Cerebellar cortex (tissue), 1 donor: ENCODE measurements at places on chromosomes 12 and 14.

GRCh38 chr14:50917449-50917848 lies 26.8 kb downstream of the PYGL start:
- DNase-seq, result no peak

DNA sequence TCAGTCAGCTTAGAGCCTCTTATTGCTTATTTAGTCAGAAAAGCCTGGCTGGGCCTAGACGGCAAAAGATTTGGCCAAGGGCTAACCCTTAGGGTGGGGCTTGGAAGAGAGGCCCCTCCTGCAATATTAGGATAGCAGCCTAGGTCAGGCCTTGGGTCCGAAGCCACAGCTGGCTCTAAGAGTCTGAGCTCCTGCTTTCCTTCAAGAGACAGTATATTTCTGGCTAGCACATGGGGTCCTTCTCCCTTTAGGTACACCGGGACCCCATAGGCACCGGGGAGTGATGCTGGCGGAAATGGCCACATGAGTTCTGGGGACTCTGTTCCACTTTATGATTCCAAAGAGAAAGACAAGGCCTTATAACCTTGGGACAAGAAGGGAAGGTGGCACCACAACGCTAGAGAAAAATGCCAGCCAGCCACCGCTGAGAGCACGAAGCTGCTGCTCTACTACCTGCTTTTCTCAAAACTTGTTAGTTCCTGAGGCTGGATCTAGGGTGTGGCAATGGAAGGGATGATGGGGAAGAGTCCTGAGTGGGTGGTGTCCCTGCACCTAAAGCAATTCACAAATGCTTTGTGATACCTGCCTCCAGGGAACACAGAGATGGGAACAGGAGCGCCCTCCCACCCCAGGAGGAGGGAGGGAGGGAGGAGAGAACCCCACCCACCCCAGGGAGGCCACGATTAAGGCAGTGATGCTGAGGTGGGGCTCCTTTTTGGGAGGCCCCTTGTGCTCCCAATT lies 3.1 kb upstream of the AVIL start:
- no peak for DNase-seq

- no peak for DNase-seq
These were observed 12.6 kb downstream of the SLC8B1 start for GRCh38 chr12:113322343-113322742.

- no peak for DNase-seq
These were observed 181.1 kb upstream of the HMGA2 start for GRCh38 chr12:65643171-65643570.

GRCh38 chr12:54954228-54954627 lies 30.3 kb downstream of the TESPA1 start:
- DNase-seq, result no peak

DNA sequence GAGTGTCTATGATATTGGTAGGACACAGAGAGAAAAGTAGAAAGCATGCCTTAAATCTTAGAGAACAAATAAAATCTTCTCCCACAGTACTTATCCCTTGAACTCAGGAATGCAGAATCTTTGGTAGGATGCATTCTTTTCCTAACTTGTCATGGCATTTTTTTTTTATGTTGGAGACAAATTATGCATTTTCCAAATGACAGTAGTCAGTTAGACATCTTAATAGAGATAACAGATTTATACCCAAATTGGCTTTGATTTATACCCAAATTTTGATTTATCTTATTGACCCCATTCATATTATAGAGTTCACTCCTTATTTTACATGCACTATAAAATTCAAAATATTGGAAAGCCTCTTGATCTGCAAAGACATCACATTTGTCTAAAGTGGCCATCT lies 132.9 kb downstream of the CNTN1 start:
- DNase-seq, result no peak

- DNase-seq, result no peak
These were observed 52.4 kb upstream of the STON2 start for GRCh38 chr14:81452341-81453133.

DNA sequence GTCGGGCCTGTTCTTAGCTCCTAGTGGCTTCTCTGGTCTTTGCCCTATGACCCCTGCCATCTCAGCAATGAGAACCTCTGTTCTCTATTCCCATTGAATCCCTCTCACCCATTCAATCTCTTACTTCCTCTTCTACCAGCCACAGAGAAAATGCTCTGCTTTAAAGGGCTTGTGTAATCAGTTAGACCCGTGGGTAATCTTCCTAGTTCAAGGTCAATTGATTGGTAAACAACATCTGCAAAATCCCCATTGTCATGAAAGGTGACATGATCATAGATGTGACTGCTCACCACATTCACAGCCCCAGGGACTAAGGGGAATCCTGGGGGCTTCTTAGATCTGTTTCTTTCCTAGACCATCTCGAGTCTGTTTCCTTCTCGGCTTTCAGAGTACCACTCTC lies 7.2 kb upstream of the CCDC197 start:
- no peak for DNase-seq

DNA sequence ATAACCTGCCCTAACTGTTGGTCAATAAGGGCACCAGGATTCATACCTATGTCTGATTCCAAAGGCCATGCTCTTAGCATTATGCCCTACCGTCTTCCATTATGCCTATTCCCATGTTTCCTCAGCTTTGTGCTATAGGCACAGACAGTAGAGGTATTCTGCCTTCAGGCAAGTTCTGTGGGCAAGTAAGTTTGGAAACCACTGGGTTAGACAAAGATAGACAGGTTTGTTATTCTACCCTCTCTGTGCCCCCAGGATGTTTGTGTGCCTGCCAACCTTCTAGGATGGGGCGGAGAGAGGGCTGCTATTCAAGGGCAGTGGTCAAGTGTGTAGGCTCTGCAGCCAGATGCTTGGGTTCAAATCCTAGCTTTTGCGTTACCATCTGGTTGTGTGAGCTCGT lies 4.6 kb downstream of the RAPGEF3 start:
- DNase-seq, result no peak

DNA sequence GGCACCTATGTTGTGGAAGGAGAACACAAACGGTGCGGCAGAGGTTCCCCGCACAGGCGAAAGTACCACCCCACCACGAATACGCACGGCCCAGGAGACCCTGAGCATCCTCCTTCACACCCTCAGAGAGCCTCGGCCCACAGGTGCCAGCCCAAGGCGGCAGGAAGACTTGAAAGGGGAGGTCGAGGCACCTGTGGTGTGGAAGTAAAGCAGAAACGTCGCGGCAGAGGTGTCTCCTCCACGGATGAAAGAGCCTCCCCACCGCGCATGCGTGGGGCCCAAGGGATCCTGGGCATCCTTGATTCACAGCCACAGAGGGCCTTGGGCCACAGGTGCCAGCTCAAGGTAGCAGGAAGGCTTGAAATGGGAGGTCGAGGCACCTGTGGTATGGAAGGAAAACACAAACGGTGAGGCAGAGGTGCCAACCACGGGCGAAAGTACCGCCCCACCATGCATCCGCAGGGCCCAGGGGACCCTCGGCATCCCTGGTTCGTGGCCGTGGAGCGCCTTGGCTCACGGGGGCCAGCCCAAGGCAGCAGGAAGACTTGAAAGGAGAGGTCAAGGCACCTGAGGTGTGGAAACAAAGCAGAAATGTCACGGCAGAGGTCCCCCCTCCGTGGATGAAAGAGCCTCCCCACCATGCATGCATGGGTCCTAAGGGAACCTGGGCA lies 380.1 kb downstream of the ALG10 start:
- DNase-seq, result no peak

DNA sequence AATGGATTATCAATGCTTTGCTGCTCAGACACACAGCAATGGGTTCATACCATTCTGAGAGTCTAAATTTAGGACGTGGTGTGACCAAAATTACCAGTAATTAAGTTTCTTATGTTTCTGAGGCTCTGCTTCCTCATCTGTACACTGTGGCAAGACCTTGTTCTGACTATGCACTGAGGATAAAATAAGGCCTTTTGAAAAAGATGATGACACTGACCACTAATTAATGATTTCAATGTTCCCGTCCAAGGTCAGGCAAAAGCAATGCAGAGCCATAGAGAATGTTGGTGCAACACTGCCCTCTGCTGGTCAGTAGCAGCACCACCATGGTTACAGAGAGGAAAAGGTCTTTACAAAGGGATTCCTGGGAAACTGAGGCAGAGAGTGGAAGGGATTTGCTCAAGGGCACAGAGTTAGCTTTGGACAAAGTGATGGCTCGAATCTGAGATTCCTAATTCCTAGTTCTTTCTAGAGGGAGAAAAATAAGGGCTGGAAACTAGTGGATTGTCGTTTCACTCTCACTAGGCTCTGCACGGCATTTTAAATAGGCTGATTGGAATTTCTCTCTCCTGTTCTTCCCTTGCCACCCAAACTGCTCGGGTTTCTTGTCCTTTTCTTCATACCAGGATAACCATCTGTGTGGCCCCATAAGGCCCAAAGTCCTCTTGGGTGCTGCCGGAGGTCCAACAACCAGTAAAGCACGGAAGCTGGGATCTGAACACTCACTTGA lies 22.3 kb upstream of the P2RX7 start:
- peak; percentile 84 for DNase-seq

DNA sequence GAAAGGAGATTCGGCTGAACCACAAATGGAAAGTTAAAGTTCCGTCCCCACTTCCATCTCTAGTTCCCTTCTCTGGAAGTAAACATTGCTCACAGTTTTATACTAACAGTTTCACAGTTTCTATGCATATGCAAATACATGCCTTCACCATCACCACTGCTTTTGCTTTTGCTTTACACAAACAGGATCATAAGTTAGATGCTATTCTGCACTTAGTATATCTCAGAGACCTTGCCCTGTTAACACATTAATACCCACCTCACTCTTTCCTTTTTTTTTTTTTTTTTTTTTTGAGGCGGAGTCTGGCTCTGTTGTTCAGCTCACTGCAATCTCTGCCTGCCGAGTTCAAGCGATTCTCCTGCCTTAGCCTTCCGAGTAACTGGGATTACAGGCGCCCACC lies 890 bp downstream of the TEP1 start:
- peak; percentile 8 for DNase-seq

GRCh38 chr12:49631336-49631907 lies 8.1 kb downstream of the PRPF40B start:
- no peak for DNase-seq

- DNase-seq, result no peak
These were observed at the start of gene PAH for GRCh38 chr12:102917026-102917787. TSS of gene PAH (minus strand) at chr12:102917244. CDS start at chr12:102917130, 114 bp downstream.

GRCh38 chr12:53091756-53092155 lies 5.7 kb upstream of the IGFBP6 start:
- DNase-seq, result no peak

- DNase-seq, result no peak
These were observed 76.9 kb upstream of the REP15 start for GRCh38 chr12:27619308-27619707.

DNA sequence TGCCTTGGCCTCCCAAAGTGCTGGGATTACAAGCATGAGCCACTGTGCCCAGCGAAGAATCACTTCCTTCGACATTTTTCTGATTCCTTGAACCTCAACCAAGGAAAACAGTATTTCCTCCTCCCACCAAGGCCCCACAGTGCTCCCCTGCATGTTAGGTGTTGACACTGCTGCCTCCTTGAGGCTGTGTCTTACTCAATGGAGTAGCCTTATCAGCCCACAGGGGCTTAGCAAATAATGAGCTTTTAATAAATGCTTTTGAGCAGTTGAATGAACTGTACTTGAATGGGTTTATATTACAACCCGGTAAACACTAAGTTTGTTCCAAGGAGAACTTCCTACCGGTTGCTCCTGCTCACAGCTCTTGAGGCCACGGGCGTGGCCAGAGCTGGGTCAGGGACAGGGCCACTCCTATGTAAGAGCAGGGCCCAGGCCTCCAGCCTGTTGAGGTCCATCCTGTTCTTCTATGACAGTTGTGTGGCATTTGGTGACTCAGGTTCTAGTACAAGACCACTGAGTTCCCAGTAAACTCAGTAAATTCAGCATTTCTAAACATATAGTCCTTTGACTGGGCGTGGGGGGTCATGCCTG lies 36.8 kb upstream of the TUBA1A start:
- no peak for DNase-seq

- no peak for DNase-seq
These were observed 76.1 kb downstream of the NCOR2 start for GRCh38 chr12:124491310-124491709.

DNA sequence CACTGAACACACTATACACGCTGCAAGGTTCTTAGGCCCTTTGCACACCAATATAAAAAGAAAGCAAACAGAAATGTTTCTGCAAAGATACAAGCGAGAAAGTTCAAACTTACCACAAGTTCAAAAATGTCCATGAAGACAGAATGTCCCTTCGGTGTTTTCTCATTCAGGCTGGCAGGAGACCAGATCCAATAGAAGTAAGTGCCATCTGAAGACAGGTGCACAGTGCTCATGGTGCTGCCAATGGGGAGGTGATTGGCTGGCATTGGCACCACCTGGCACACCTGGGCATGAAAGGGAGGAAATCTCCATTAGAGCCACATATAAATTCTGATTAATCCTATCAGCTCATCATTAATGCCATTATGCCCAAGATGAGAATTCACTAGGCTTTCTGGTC lies 76.3 kb downstream of the HECTD4 start:
- peak; percentile 68 for DNase-seq

DNA sequence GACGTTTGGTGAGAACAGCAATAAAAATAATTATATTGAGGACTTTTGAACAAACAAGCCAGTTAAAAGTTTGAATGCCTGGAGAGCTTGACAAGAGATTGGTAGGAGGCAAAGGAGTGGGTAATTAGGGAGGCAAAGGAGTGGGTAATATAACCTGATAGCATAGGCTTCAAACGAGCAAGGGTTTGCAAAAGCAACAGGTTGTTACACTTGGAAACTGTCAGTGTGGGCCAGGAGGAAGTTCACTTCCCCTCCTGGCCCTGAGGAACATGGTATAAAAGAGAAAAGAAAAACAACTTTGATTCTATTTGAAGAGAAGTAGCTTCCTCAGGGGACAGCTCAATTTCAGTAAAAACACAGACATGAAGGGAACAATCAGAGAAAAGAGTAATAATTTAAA lies 121.7 kb downstream of the CCER1 start:
- DNase-seq, result no peak

GRCh38 chr14:50068496-50068895 lies 47.9 kb downstream of the VCPKMT start:
- DNase-seq, result no peak

DNA sequence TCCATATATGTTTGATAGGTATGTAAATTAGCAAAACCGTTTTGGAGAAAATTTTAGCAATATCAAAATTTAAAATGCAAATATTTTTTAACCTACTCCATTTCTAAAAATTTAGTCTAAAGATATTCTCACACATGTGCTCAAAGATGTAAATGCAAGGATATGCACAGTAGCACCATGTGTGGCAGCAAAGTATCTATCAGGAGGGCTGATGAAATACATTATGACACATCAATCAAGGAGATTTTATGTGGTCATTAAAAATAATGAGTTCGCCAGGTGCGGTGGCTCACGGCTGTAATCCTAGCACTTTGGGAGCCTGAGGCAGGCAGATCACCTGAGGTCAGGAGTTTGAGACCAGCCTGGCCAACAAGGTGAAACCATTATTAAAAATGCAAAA lies 8.0 kb upstream of the C1R start:
- DNase-seq, result no peak

DNA sequence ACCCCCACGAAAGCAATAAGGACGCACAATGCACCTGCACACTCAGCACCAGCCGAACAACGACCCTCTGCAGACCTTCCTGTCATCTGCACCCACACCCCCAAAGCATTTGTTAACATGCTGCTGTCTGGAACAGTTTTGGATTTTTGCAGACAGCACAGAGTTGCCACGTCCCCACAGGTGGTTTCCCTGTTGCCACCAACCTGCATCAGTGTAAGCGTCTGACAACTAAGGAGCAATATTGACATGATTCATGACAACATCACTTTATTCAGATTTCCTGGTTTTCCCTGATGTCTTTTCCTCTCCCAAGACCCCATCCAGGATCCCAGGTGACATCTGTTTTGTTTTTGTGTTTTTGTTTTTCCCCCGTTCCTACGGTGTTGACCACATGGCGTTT lies 150.7 kb upstream of the C14orf180 start:
- DNase-seq, result no peak
